ENCODE measurements at places on chromosomes 6 and 20. TPM values are rescaled to one million over a fixed set of nuclear protein-coding genes. Genes with fewer than 3 reads are reported as not detected.
A peak's percentile ranks its signal among the peaks of the same experiment; 100 is the strongest.

RBM12 gene
- total RNA-seq: 46.2 TPM

RBM24 gene
- 60.7 TPM for total RNA-seq

DNA sequence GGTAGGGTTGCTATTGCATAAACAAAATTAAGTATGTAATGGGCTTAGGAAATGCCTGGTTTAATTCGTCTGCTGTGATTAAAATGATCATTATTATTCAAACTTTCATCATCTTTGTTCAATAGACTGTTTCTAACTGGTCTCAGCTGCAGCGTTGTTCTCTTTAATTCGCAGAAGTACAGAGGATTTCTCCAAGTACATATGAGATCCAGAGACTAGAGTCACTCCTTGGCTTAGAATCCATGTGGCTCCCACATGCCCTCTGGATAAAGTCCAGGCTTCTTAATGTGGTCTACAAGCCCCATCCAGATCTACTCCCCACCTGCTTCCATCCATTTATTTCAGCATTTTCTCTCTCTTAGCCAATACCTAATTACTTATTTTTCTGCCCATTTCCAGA lies 1.1 kb upstream of the ZBTB24 start:
- peak; percentile 75 for DNase-seq

DNA sequence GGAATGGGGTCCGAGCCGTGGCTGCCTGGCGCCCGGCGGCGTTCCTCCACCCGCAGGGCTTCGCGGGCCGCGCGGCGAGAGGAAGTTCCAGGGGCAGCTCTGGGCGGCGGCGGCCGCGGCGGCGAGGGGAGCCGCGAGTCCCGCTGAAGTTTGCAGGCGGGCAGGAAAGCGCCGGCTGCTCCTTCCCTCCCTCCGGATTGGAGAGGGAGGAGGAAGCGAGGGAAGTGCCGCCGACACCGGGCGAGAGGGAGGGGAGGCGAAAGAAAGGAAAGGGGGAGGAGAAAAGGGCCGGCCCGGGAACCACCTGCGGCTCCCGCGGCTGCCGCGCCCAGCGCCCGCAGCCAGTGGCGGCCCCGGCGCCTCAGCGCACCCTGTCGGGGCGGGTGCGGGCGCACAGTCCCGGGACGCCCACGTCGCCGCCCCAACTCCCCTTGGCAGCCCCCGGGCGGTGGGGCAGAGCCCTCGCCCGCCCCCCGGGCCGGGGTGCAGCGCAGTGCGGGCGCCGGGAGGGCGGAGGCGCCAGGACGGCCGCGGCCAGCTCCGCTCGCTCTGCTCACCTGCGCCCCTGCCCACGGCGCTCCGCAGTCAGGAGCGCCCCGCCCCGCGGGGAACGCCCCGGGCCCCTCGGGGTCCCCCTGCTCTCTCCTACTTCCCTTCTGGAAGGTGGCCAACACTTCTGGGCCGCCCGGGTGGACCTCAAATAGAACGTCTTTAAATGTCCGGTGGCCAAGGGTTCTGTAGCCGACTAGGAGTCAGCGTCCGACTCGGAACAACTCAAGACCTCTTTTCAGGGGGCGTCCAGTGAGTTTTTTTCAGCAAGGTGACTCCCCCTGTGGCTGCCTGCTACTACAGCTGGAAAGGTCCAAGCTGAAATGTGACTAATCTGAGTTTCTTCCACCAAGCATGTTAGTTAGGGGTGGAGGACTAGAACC lies 80.3 kb upstream of the CCDC28A start:
- DNase-seq: peak; percentile 67

DNA sequence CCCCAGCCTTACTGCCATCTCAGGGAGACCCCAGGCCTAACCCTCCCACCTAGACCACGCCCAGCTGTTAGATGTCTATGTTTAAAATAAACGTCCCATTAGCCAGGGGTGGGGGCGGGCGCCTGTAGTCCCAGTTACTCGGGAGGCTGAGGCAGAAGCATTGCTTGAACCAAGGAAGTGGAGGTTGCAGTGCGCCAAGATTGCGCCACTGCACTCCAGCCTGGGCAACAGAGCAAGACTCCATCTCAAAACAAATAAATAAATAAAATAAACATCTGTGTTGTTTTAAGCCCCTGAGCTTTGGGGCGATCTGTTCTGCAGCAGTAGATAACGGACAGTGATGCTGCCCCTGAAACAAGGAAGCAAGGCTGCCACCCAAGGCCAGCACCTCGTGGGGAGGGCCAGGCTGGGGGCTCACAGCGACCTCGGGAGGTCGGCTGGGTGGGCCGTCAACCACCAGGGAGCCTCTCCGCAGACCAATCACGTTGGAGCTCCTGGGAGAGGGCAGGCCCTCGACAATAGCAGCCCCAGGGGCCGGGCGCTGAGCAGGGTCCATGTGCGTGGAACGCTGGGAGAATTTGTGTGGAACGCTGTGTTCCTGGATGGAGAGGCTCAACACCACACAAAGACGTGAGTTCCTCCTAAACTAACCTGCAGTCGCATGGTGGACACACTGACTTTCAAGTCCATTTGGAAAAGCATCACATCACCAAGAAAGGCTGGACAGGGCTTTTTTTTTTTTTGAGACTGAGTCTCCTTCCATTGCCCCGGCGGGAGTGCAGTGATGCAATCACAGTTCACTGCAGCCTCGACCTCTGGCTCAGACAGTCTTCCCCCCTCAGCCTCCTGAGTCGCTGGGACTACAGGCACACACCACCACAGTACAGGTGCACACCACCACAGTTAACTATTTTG lies 1.0 kb upstream of the HELZ2 start:
- DNase-seq: peak; percentile 47

DNA sequence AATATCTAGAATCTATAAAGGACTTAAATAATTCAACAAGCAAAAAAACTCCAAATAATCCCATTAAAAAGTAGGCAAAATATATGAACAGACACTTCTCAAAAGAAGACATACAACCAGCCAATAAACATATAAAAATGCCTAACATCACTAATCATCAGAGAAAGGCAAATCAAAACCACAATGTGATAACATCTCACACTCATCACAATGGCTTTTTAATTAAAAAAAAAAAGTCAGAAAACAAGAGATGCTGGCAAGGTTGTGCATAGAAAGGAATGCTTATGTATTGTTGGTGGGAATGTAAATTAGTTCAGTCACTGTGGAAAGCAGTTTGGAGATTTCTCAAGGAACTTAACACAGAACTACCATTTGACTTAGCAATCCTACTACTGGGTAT lies 979.6 kb upstream of the MAP3K7 start:
- no peak for DNase-seq

DNA sequence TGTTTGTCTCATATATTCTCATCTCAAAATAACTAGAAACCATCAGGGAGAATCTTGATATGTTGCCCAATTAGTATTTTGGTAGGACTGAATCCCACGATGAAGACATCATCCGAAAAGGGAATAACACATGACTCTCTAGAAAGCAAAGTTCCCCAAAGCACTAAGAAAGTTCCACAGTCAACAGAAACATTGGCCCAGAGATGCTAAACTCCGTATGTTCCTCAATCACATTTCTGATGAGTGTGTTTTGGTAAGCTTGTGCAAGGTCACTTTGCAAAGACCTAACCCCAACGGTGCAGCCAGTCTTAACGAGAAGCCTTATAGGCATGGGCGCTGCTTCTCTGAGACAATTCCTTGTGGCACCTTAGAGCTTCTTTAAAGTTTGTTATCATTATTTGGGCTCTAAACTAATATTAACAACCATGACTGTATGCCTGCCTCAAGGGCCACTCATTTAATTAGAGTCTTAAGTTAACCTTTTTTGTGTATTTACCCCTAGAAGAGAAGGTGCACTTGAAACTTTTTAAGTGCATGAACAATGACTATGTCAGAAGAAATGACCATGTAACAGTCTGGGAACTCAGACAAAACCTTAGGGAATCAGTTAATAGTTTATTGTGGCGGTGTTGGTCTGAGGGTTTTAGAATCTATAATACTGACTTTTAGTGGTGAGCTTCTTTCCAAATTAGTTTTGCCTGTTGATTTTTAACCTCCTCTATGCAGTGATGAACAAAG lies 202.0 kb upstream of the RAB32 start:
- no peak for DNase-seq

- DNase-seq: no peak
Measured at GRCh38 chr6:137025786-137026730, 18.7 kb downstream of the IL20RA start.

DNA sequence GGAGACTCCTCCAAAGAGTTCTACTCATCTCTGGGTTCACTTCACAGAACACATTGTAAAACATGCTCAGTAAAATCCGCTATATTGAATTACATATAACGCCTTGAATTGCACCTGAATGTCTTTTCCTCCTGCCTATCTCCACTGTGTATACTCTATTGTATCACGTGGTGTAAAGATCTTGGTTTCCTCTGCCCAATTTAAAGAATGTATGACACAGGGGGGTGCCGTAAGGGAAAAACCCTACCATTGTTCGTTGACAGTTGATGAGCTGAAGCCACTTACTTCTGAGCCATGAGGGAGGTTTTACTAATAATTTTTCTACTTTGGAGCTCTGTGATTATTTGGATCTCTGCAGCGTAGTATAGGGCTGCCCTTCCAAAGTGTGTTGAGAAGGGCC lies 6.0 kb downstream of the ASF1A start:
- DNase-seq: no peak

- no peak for DNase-seq
Measured at GRCh38 chr6:7819431-7820015, 91.1 kb downstream of the TXNDC5 start.

- DNase-seq: no peak
Measured at GRCh38 chr6:56499095-56499494, 143.6 kb downstream of the DST start.

DNA sequence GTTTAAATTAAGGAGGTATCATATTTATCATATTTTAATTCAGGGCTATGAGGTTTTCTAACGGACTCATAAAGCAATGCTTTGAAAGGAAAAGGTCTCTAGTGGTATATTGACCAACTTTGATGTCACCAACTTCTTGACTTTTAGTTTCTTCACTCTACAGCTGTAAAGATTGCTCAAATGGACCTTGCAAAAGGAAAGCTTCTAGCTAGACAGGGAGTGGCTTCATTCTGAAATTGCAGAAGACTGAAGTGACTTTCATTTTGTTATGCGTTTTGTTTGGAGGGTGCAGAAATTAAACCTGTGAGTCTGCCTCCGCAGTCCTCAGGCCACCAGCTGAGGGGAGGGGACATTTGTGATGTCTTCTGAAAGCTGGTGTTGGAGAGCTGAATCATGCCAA lies 95.7 kb downstream of the SLC24A3 start:
- no peak for DNase-seq

GRCh38 chr20:48404598-48404997 lies 423.2 kb downstream of the PREX1 start:
- DNase-seq: no peak

GRCh38 chr6:148200781-148201180 lies 141.9 kb upstream of the SASH1 start:
- no peak for DNase-seq

DNA sequence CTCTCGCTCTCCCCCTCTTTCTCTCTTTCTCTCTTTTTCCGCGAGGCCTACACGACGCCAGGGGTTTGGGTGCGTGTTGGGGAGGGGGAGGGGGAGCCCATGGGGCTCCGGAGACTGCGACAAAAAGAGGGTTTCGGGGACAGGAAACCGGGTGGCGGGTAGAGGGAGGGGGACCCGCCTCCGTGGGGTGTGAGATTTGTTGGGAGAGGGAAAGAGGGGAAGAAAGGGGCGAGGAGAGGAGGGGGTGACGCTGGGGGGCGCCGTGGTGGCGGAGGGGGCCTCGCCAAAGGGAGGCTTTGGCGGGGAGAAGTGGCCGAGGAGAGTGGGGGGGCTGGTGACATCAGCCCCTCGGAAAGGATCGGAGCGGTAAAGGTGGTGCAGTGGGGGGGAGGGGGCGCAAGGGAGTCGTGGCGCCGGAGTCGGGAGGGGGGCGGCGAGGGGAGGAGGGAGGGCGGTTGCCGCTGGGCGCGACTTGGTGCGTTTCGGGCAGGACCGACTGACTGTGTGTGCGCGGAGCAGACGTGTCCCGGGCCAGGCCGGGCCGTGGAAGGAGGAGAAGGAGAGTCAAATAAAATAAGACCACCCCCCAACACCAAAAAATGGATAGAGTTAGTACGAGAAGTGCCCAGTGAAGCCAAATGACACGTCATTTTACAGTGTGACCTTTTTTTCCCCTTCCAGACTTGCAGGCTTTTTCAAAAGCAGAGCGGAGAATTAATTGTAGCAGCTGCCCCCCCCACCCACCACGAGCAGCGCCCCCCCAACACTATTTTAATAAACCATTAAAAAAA lies 39.8 kb downstream of the GNAS start:
- peak; percentile 52 for DNase-seq

- DNase-seq: peak; percentile 34
Measured at GRCh38 chr6:133062696-133063306, 178.4 kb upstream of the EYA4 start.

- DNase-seq: peak; percentile 31
Measured at GRCh38 chr20:25549843-25550477, 35.4 kb downstream of the NINL start.

DNA sequence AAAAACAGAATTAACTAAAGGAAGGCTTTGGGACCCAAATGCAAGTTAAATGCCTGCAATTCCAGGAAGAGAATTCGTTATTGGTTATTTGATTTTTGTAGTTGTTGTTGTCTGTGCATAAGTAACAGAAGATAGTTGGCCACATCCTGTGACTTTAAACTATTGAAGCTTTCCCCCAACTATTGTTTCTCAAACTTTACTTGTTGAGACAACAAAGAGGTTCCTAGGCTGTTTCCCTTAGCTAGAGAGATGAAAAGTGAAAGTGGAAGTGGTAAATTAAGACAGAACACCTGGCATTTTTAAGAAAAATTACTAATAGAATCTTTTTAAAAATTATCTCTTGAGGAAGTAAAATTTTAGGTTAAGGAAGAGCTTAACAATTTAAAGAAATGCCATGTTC lies 525.2 kb downstream of the PKHD1 start:
- no peak for DNase-seq

Data from LHCN-M2 (cell line).